ENCODE measurements at places on chromosomes 4 and X. TPM values are rescaled to one million over a fixed set of nuclear protein-coding genes. Genes with fewer than 3 reads are reported as not detected.

GATA1 gene
- not detected for total RNA-seq

ATOH1 gene
- not detected for total RNA-seq

- DNase-seq, result no peak
Measured at GRCh38 chrX:40142417-40142816, 44.7 kb upstream of the BCOR start.

- no peak for DNase-seq
Measured at GRCh38 chr4:1721666-1722550, 587 bp downstream of the TACC3 start.

- DNase-seq, result no peak
Measured at GRCh38 chrX:132493095-132493494, 4.3 kb upstream of the MBNL3 start.

- DNase-seq, result no peak
Measured at GRCh38 chrX:147333821-147334220, 519.3 kb upstream of the CXorf51A start.

- DNase-seq, result no peak
Measured at GRCh38 chrX:101736651-101737050, 77.0 kb upstream of the ARMCX2 start.

DNA sequence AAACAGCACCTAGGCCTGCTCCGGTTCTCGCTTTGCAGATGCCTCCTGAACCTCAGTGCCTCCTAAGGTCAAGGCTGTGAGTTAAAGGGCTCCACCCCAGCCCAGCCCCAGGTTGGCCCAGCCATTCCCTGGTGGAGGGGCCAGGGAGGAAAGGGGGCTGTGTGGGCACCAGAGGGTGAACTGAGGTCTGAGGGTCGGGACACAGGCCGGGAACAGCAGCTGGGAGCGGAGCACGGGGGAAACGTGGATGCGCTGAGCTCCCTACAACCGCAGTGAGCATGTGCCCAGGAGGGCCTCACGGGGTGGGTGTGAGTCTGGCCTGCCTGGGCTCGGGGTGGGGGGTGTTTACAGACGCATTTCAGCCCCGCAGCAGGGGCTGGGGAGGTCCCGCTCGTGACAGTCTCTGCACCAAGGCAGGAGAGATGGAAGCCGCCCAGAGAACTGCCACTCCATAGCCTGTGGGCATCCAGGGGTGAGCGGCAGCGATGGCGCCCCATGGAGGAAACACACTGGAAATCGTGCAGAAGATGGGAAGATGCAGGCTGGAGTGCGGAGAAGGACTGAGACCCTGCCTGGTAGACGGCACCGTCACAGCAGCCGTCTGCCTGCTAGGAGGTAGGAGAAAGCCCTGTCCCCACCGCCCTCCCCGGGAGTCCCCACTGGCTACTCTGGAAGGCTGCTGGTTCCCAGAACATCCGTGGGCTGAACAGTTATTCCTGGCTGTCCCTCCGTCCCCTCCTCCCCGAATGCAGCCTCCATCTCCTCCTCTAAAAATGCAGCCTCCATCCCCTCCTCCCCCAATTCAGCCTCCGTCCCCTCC is 9.9 kb upstream of the SLC25A6 start:
- DNase-seq, result no peak

- peak; percentile 24 for DNase-seq
Measured at GRCh38 chr4:52076731-52077130, 25.6 kb downstream of the SPATA18 start.

- no peak for DNase-seq
Measured at GRCh38 chrX:70439016-70439415, 5.6 kb upstream of the DLG3 start.

GRCh38 chr4:145427991-145428390 is 53.7 kb upstream of the SMAD1 start:
- no peak for DNase-seq

DNA sequence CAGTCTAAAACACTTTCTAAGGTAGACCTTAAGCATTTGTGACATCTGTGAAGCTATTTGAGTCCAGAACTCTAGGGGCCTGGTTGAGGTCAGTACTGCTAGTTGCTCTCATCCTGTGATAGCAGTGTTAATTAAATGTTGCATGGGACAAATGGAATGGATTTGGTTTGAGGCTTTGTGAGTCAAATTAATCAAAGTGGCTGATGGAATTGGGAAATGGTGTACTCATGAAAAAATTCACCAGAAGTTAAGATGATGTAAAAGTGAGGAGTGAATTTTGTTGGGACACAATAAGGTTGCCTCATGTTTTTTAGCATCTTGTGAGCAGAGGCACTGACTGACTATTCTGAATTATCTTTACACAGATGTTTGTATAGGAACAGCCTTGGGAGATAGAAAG is 99.2 kb upstream of the ARSJ start:
- no peak for DNase-seq

DNA sequence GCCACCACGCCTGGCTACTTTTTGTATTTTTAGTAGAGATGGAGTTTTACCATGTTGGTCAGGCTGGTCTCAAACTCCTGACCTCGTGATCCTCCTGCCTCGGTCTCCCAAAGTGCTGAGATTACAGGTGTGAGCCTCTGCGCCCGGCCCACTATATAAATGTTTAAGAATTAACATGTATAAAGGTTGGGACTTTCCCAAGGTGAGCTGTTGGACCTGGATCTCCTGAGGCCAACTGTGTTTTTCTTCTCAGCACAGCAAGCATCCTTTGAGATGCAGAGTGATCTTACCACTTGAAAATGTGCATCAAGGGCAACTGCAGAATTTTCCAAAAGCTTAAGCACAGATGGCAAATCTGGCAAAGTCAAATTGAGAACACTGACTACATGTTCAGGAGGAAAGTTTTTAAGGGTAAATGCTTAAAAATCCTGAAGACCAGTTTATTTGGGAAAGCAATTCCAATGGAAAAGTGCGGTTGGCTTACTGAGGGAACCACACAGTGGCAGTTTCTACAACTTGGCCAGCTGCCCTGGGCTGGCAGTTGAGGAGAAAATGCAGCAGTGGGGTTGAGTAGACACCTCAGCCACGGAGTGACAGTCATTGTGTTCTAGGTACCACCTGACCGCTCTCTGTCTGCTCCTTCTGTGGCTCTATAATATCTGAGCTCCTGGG is 168.9 kb downstream of the CBR4 start:
- no peak for DNase-seq

DNA sequence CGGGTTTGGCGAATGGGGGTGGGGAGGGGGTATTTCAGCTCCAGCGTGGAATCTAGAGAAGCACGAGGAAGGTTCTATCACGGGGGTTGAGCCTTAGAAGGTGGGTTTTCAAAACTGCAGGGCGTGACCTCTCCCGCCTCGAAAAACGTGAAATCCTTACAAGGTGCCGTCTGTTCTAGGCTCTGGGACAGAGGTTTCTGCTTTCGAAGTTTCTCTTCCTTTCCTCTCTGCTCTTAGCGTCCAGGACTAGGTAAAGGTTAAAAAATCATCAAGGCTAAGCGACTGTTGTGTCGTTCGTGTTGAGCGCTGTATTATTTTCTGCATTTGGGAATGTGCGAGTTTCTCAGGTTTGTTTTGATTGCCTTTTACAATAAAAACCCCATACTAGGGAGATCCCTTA is 1.1 kb downstream of the FHL1 start:
- DNase-seq, result no peak

- no peak for DNase-seq
Measured at GRCh38 chr4:152665691-152666395, 14.0 kb downstream of the TMEM154 start.
